ENCODE measurements at places on chromosomes 7 and 10.
A peak's percentile ranks its signal among the peaks of the same experiment; 100 is the strongest.

GRCh38 chr7:105877736-105878135 is 1.3 kb upstream of the ATXN7L1 start:
- no peak for DNase-seq

DNA sequence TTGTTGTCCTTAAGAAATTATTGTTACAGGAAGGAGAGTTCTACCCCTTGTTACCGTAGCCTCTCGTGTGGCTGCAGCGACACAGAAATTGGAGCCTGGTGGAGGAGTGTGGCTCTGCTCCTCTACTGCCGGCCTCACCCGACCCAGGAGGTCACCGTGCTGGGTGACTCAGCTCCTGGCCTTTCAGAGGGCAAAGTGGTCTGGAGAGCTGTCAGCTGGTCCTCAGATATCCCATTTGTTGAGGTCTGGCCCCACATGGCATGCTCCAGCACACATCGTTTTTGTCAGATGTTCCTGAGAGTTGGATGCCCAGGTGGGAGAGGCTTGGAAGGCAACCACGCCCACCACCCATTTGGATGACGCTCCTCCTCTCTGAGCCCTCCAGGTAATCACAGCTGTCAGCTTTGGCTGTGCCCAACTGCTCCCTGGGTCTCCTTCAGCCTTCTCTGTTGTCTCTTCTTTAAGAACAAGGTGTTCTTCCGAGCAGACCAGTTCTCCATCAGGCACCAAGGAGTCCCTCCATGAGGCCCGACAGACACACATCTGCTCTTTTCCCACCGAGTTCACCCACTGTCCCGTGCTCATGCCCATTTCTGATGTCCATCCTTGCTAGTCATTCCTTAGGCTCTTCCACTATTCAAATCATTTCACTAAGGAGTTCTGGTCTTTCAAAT is 80.3 kb downstream of the RAMP3 start:
- no peak for DNase-seq

DNA sequence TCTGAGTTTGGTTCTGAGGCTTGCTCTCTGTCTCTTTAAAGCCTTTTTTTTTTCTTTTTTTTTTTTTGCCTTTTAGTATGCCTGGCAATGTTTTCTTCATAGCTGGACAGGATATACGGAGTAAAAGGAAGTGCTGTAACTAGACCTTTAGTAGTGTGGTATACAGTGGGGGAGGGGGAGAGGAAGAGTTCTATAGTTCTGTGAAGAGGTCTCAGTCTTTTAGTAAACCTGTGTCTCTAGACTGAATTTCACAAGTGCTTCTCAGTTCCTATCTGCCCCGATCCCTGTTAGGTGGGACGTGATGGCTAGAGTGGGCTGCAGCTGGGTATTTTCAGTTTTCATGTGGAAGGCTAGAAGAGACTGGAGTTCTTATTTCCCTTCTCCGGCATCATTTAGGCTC is 3.1 kb upstream of the ABCC2 start:
- no peak for DNase-seq

GRCh38 chr10:102434394-102435132 is 2.2 kb upstream of the CUEDC2 start:
- DNase-seq, result no peak

DNA sequence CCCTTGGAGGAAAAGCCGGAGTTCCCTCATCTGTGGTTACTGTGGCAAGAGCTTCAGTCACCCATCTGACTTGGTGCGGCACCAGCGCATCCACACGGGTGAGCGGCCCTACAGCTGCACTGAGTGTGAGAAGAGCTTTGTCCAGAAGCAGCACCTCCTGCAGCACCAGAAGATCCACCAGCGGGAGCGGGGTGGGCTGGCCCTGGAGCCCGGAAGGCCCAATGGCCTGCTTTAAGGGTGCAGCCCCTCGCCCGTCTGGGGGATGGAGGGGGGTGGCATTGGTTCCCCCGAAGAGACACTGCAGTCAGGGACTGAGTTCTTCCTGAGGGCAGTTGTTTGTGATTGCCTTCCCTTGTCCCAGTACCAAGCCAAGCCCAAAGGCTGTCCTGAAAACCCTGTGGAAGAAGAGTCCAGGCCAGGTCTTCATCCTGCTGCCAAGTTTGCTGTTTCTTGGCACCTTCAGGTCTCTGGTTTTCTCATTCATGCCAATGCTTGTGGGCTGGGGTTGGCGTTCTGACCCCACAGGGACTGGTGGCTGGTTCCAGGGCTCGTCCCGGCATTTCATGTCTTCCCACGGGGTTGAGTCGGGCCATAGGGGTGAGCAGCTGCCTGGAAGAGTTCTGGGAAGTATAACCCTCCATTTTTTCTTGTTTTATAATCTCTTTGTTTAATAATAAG is 7.7 kb upstream of the ZNF783 start:
- no peak for DNase-seq

DNA sequence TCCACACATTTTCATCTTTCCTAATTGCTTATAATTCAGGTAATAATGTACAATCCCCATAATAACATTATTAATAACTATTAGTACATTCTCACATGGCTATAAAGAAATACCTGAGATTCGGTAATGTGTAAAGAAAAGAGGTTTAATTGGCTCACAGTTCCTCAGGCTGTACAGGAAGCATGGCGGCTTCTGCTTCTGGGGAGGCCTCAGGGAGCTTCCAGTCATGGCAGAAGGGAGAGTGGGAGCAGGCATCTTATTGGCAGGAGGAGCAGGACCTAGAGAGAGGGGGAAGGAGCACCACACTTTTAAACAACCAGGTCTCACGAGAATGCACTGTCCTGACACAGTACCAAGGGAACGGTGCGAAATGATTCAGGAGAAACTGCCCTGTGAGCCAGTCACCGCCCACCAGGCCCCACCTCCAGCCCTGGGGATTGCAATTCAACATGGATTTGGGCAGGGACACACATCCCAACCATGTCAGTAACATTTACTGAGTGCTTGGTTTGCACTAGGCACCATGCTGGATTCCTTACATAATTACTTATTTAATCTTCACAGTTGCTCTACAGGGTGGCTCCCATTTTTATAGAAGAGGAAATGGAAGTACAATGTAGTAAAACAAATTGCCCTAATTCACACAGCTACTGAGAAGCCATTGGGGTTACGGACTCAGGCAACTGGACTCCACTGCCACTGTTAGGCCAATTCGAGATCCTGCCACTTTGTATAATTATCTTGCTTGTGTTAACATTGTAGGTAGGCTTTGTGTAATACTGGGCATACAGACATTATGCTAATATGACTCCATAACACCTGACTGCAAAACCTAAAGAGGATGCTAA is 8.7 kb upstream of the ESYT2 start:
- DNase-seq, result no peak

GRCh38 chr7:127588697-127589482 is 679 bp downstream of the ARF5 start:
- DNase-seq, result no peak

GRCh38 chr10:48389272-48389671 is 82.8 kb downstream of the MAPK8 start:
- no peak for DNase-seq

- no peak for DNase-seq
Measured at GRCh38 chr7:30390736-30391636, 87.6 kb downstream of the NOD1 start.

DNA sequence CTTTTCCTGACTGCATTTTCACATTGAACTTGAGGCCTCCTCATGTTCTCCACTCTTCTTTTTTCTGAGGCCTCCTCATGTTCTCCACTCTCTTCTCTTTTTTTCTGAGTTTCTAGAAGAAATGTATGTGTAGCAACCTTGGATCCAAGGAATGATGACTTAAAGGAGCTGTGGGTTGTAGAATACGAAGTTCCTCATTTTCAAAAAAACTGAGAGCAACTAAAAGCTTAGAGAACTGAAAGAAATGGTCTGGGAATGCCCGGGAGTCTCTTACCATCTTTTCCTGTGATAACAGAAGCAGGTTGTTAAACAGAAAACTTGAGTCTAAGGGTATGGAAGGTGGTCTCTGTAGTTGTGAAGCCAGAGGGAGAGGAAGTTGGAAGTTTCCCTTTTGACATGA is 32.8 kb downstream of the MRPS33 start:
- DNase-seq, result no peak

GRCh38 chr10:89352802-89353201 is 25.0 kb downstream of the IFIT3 start:
- no peak for DNase-seq

- no peak for DNase-seq
Measured at GRCh38 chr7:140058517-140058916, 4.2 kb downstream of the PARP12 start.

DNA sequence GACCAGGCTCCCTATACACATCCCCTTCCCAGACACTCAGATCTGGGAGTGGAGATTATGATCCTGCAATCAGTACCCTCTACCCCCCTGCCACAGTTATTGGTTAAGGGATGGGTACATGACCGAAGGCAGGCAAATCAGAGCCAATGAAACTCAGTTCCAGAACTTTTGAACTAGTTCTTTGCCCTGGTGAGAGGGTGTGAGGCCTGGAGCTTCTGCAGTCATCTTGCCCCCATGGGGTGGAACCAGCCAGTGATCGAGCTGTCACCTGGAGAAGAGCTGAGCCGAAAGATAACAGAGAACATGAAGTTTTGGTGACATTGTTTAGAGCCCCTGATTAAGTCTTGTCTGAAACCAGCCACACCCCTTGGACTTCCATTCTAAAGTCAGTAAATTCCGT is 88.2 kb upstream of the DUSP5 start:
- no peak for DNase-seq

- DNase-seq, result no peak
Measured at GRCh38 chr7:106999023-106999422, 45.5 kb upstream of the PRKAR2B start.

GRCh38 chr10:71085689-71086438 is 126.5 kb upstream of the UNC5B start:
- no peak for DNase-seq

GRCh38 chr10:62046522-62047227 is 145.2 kb downstream of the ARID5B start:
- no peak for DNase-seq

DNA sequence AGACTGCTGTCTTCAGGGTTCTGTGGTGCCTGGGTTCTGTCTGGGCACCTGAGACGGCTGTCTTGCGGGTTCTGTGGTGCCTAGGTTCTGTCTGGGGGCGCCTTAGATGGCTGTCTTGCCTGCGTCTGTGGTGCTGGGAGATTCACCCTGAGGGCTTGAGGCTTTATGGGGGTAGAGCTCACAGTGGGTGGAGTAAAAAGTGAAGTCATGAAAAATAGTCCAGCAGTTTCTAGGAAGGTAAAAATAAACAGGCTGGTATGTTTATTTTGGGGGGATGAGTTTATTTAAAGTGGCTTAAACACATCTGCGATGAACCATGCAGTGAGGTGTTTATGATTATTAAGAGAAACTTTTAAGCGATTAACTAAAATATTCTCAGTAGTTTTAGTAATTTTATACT is 64.2 kb downstream of the NKX6-2 start:
- DNase-seq, result no peak

- no peak for DNase-seq
Measured at GRCh38 chr10:85864173-85864549, 502.4 kb downstream of the GRID1 start.

GRCh38 chr7:151271699-151272355 is 23.3 kb upstream of the SMARCD3 start:
- DNase-seq, result no peak

GRCh38 chr10:113713640-113713982 is 33.9 kb downstream of the CASP7 start:
- DNase-seq, result no peak

GRCh38 chr7:48042636-48043035 is 7.3 kb downstream of the C7orf57 start:
- no peak for DNase-seq

GRCh38 chr10:47099474-47099873 is 188.2 kb downstream of the PTPN20 start:
- DNase-seq, result no peak

- DNase-seq, result no peak
Measured at GRCh38 chr10:130485958-130486895, 350.0 kb downstream of the GLRX3 start.

- DNase-seq, result no peak
Measured at GRCh38 chr10:24485304-24485703, 238.4 kb downstream of the ARHGAP21 start.

GRCh38 chr10:67926951-67927350 is 42.5 kb downstream of the SIRT1 start:
- DNase-seq, result no peak

GRCh38 chr7:144416341-144416740 is 12.8 kb upstream of the NOBOX start:
- no peak for DNase-seq

GRCh38 chr7:137130751-137131158 is 212.8 kb downstream of the PTN start:
- DNase-seq, result no peak

GRCh38 chr10:102801496-102801895 is 35.7 kb downstream of the CYP17A1 start:
- DNase-seq, result no peak

DNA sequence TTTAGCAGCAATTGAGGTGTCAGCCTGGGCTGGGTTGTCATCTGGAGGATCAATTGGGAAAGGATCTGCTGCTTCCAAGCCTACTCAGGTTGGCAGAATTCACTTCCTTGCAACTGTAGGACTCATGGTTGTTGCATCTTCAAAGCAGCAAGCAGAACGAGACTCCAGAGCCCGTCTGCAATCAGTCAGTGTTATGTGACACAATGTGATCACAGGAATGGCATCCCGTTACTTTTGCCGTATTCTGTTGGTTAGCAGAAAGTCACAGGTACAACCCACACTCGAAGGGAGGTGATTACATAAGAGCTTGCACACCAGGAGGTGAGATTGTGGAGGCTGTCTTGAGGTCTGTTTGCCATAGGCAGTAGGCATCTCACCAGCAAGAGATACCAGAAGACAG is 15.4 kb upstream of the LYZL1 start:
- no peak for DNase-seq

- DNase-seq, result no peak
Measured at GRCh38 chr7:55440040-55440690, 75.0 kb downstream of the LANCL2 start.

DNA sequence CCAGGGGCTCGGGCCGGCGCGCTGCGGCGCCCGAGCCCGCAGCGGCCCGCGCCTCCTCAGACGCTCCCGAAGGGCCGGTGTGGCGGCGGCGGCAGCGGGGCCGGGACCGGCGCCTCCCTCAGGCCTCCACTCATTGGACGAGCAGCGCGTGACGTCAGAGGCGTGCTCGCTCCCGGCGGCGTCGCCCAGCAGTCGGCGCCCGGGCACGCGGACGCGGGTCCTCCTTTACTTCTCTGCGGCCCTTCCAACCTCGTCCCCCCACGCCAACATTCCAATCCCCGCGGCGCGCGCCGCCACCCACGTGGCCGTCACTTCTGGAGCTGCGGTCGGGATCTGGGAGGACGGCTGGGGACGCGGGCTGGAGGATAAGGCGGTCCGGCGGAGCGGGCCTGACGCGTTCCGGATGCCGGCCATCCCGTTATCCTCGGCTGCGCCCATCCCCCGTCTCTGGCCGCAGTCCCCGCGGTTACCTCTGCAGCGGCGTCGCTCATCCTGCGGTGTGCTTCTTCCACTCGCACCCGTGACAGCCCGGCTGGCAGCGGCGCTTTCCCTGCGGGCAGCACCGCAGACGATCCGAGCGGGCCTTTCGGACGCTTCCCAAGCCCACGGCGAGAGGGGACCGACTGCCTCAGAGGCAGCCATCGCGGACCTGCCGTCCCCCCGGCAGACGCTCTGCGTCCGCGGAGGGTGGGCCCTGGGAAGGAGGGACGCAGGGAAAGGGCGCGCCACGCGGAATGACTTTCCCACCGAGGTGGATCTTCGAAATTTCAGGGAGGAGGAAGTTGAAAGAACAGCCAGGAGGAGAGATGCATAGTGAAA is at the start of gene PDZD8:
TSS of gene PDZD8 (minus strand) at position 81 of the 819 bp plus-strand sequence. CDS start 213 bp downstream, outside the sequence.
- DNase-seq, result peak; percentile 66

All from smooth muscle cell of the brain vasculature (primary cell).